D341Med (cell line): ENCODE measurements at places on chromosomes 6 and 20.

DNA sequence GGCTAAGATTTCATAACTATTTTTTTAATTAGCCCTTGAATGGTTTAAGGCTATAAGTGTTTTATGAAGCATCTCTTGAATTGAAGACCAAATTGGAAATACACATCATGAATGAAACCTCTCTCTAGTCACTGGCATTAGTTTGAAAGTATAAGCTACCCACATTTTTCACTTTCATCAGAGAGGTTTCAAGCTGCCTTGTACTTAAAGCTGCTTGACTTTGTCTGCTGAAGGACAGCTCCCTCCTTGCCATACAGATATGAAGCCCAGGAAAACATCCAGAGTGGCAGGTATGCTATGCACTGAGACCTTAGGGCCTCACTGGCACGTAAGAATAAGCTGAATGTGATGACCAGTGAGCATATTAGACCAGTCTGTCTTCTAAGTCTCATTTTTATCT lies 62.7 kb downstream of the ELOVL2 start:
- DNase-seq: no peak

DNA sequence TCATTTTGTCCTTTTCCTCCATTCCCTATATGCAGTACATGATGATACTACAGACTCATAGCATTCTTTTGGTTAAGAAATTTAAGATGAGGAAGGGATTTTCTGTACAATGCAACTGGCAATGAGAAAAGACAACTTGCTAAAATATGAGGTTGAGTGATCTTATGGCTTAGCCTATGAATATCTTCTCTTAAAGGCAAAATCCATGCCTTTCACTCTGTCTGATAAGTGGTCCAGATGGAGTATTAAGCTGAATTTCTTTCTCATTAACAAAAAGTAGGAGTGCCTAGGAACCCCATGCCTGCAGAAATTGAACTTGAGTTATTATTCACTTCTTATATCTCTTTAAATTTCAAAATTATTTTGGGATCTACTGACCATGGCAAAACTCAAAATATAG lies 135.3 kb downstream of the GRIK2 start:
- DNase-seq: no peak

DNA sequence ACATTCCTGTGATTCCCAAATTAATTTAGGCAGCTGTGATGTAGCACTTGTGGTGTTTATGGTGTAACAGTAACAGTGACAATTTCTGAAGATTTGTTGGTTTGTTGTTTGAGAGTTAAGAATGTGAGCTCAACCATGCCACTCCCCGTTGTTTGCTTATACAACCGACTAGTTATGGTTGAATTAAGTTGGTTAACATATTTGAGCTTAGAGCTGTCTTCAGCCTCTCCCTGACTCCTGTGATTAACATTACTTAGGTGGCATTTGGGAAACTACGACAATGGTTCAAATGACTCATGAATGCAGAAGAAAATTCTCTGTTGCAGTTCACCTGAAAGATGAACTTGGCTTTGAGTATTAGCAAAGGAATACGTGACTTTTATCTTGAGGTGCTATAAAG lies 35.9 kb upstream of the PRL start:
- DNase-seq: no peak

DNA sequence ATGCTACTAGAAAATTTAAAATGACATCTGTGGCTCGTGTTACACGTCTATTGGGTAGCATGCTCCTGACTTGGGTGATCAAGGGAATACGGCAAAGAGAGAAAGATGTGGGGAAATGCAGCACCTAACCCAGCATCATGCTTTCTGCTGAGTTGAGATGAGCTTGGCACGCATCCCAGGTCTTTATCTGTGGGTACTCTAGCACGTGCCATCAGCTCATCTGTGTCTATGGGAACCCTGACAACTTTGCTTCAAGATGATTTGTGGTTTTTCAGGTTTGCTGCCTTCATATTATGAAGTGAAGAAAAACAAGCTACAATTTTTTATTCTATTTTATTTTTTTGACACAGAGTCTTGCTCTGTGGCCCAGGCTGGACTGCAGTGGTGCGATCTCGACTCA lies 21.0 kb downstream of the RNASET2 start:
- DNase-seq: no peak

- no peak for DNase-seq
These were observed 348.3 kb downstream of the CDH26 start for GRCh38 chr20:60306551-60306950.

DNA sequence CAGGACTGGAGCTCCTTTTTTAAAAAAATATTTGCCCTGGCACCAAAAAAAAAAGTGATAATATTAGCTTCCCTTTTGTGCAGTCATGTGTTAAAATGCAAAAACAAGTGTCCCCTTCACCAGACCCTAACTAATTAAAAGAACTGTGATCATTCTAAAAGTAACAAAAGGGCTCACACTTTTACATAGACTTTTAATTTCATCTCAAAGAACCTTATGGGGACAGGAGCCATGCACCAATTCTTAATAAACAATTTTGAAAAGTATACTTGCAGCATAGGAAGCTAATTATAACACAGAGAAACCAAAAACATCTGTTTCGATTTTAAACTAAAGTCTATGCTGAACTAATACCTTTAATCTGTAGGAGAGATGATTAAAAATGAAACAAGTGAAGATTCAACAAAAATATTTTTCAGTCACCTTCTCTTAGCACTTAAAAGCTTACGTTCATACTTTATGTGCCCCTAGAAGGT lies 17.3 kb downstream of the STX7 start:
- no peak for DNase-seq

GRCh38 chr20:49112596-49113274 lies 66.6 kb downstream of the CSE1L start:
- no peak for DNase-seq

DNA sequence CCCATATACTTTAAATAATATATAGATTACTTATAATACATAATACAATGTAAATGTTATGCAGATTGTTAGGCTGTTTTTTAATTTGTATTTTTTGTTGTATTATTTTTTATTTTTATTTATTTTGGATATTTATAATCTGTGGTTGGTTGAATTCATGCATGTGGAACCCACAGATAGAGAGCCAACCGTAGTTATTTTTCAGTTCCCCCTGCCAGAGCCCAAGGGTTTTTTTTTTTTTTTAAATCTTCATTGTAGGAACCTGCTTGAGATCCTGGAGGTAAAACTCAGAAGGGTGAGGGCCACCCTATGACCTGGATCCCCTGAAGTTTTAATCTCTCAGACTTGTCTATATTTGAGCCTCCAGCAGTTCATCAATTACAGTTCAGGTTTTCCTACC lies 133.2 kb downstream of the B3GAT2 start:
- DNase-seq: no peak

DNA sequence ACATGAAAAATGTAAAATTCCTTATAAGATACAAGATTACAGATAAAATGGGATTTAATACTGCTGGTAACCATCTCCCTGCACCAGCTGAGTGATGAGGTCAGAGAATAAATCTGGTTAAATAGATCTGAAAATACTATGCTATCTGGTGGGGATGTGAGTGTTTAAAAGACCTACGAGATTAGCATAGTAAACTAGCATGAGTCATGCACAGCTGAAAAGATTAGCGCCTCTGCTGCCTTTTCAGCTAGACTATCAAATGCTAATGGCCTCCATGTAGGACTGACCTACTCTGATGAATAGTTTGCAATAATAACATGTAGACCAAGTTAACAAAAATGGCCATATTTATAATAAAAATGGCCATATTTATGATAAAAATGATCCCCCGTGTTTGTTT lies 553.3 kb downstream of the C6orf118 start:
- no peak for DNase-seq

- peak; percentile 50 for DNase-seq
These were observed 787 bp upstream of the TNFRSF6B start for GRCh38 chr20:63695424-63696305.

GRCh38 chr20:17655286-17655651 lies 26.8 kb downstream of the RRBP1 start:
- DNase-seq: no peak

- no peak for DNase-seq
These were observed 118.1 kb downstream of the MACROD2 start for GRCh38 chr20:14113416-14113815.

GRCh38 chr6:35694462-35694861 lies 5.7 kb upstream of the FKBP5 start:
- no peak for DNase-seq

DNA sequence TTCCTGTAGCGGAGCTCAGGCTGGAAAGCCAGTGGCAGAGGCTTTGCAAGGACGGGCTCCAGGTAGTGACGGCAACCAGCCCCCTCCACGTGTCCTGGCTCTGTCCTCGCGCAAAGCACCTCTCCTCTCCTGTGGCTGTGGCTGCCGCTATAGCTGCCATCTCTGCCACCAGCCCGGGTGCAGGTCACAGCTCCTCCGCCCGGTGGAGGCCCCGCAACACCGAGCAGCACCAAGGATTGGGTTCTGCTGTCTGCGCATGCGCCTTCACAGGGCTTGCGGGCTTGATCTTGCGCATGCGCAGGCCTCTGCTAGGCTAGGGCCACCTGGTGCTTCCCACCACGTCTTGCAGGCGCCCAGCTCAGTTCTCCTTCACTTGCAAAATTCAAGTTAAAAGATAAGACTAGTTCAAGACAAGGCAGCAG lies 625.4 kb downstream of the QKI start:
- DNase-seq: no peak

- DNase-seq: no peak
These were observed 10.5 kb downstream of the SLC17A1 start for GRCh38 chr6:25821341-25821740.

DNA sequence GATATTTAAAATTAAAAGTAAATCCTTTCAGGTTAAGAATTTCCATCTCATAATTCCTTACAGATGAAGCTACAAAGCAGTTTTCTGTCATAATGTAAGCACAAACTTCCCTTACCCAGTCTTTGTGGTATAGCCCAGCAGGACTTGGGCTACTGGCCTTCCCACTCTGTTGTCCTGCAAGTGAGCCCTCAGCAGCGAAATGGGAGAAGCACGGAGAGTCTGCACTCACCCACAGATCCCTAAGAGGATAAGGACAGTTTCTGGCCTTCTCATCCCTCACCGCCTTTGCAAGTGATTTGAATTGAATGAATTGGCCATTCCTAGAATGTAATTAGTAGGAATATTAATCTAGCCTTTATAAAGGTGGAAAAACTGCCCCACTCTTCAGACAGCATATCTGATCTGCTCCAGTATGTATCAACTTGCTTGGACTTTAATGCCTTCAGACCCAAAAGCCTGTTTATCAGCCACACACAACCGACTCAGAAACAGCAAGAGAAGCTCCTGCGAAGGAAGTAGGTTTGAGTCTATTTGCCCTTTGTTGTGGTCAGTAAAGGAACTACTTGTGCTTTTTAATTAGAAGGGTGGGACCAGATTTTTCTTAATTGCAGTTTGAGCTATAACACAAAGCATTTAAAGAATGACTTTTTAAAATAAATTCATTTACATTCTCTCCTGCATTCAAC lies 29.9 kb upstream of the PRDM1 start:
- DNase-seq: no peak

DNA sequence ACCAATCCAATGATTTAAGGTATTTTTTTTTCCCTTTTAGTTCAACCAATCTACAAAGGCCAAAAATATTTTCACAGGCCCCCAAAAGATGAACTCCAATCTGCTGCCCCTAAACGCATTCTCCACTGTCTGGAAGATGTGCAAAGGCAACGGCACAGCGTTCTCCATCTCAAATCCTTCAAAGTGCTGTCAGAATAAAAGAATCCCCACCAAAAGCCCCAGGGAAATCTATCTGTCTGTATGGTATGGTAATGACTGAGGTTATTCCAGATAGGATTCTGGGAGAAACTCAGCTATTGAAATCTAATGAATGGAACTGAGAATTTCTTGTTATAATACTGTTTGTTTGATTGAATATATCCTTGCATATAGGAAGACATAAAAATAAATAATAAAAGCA lies 217.8 kb upstream of the CCN2 start:
- DNase-seq: no peak

GRCh38 chr20:22446613-22447446 lies 137.5 kb downstream of the FOXA2 start:
- no peak for DNase-seq

DNA sequence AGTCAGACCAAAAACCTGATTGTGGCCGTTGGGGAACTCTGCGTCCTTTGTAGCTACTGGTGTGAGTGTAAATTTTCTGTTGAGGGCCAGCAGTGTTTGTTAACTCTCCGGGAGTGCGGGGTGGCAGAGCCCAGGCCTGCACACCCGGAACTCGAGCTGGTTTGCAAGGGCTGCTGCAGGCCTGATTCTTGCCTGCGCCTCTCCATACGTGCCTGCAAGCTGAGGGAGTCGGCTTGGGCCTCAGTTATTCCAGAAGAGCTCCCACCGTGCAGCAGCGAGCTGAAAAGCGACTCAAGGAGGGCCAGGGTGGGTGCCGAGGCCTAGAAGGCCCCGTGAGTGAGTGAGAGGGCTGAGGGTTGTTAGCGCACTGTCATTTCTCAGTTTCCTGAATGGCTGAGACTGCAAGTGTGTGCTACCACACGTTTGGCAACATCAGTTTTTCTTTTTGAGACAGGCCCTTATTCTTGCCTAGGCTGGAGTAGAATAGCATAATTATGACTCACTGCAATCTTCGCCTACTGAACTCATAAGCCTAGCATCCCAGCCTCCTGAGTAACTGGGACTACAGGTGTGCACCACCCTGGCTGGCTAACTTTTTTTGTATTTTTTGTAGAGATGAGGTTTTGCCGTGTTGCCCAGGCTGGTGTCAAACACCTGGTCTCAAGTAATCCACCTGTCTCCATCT lies 33.9 kb upstream of the KIF13A start:
- DNase-seq: no peak

DNA sequence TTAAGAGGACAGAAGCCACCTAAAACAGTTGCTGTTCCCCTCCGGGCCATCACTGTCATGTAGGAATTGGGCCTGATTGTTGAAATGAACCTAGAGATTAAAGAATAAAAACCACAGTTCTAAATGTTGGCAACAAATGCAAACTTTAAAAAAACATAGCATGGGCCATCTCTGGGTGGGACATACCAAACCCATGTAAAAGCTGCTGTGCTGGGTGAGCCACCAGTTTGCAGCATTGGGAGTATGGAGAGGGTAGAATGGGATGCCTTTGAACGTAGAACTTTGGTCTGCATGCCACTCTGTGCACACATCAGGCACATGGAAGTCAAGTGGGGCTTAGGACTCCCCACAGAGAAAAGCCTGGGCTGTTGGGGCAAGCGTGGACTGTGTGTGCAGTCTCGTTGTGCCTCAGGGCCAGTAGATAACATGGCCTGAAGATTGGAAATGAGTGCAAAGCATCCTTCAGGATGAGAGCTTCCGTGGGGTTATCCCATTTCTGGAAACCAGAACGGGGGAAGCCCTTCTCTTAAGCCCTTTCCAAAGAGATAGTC lies 28.1 kb downstream of the EPB41L1 start:
- DNase-seq: no peak
